ENCODE measurements at places on chromosomes 12 and 14.

GRCh38 chr14:52303236-52303635, 10.9 kb upstream of the PTGER2 start:
- no peak for DNase-seq

DNA sequence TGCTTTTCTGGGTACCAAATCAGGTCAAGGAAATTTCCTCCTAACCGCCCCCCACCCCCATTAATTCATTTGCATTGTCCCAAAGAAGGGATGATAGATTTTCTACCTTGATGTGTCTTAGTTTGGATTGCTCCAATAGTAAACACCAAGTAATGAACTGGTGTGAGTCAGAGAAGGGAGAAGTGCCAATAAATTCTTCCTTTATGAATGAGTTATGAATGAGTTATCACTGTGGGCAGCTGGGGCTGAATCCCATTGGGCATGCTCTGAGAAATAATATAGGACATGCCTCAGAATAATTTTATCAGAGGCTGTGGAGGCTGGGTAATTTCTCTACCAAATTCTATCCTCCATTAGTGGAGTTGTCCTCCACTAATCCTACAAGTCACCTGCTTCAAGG, 277.9 kb upstream of the FLRT2 start:
- DNase-seq = no peak

- DNase-seq = peak; percentile 7
Measured at GRCh38 chr12:11718768-11719253, 69.3 kb downstream of the ETV6 start.

DNA sequence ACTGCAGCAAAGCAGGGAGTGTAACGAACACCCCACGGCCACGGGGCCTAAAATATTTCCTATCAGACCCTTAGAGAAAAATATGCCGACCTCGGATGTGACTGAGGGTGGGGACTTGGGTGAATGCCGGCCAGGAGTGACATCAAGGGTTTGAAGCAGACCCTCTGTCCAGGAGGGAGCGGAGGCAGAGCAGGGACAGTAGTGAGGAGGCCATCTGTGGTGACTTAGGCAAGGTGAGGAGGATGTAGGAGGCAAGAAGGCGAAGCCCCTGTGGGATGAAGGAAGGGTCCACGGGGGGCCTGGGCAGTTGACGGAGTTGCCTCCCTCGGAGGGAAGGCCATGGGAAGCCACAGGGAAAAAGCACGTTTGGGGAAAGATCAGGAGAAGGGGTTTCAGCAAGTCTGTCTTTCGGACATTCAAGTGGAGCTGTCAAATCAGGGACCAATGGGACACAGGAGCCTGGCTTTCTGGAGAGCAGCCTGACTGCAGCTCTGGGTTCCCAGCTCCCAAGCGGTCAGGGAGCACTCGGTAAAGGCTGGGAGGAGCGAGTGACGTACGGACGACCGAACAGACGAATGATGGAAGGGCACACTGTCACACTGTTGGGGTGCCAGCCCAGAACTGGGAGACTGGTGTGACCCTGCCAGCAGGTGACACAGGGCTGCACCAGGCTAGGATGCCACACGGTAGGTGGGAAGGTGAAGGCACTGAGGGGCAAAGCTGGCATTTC, 74.3 kb downstream of the MOK start:
- DNase-seq = no peak

DNA sequence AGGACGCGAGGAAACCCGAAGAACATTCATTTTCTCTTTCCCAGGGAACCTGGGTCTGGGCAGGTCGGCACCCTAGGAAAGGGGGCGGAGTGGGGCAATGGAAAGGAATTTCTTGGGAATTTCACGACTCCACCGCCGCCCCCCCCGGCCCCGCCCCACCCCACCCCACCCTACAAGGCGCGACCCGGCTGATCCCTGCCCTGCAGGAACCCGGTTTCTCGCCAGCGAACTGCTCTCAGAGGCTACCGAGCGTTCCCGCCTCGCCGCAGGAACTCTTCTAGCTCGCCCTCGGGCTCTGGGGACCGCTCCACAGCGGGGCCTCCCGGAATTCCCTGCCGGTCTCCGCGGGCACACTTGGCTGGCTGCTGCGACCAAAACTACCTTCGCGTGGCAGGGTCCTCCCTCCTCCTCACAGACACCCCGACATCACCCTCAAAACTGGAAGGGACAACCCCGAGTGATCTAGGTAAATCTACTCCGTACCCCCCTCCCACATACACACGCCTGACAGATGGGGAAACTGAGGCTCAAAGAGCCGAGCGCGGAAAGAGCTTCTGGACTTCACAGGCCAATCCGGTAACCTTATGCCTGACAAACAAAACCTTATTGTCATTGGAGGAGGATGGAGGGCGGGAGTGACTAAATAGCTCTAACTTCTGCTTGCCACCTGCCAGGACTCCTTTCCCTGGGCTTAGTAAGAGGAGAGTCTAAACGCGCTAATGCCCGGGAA, 785 bp upstream of the ACTN1 start:
- no peak for DNase-seq

- DNase-seq = no peak
Measured at GRCh38 chr12:92602930-92603623, 99.7 kb upstream of the PLEKHG7 start.

DNA sequence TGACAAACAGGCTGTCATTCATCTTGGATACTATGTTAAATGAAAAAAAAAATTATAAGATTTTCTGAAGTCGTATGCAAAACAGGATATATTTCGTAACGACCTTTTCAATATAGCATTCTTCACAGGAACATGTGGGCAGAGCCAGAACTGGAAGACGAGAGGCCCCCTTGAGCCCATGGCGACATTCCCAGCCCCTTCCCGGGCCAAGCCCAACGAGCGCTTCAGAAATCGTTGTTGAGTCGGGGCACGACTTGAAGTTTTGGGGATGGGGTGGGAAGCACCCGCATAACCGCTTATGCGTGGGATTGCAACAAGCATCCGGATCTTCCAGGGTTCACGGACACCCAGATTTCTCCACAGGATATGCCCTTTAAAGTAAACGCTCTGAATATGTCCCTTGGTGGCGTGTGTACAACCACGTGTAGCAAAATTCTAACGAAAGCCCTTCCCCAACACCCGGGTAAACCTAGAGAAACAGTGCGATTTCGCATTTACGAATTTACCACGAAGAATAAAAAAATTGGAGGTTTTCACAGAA, 736 bp downstream of the C14orf39 start:
- DNase-seq = no peak

DNA sequence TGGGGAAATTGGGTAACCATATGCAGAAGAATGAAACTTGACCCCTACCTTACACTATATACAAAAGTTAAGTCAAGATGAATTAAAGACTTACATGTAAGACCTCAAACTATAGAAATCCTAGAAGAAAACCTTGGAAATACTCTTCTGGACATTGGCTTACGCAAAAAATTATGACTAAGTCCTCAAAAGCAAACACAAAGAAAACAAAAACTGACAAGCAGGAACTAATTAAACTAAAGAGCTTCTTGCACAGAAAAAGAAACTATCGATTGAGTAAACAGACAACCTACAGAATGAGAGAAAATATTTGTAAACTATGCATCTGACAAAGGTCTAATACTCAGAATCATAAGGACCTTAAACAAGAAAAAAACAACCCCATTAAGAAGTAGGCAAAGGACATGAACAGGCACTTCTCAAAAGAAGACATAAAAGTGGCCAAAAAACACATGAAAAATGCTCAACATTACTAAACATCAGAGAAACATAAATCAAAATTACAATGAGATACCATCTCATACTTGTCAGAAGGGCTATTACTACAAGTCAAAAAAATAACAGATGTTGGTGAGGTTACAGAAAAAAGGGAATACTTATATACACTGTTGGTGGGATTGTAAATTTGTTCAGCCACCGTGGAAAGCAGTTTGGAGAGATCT, 37.0 kb upstream of the CFAP54 start:
- no peak for DNase-seq

GRCh38 chr12:105906561-105906960, 232.2 kb downstream of the NUAK1 start:
- DNase-seq = no peak

- DNase-seq = no peak
Measured at GRCh38 chr12:111069886-111070285, 149.5 kb upstream of the MYL2 start.

- DNase-seq = no peak
Measured at GRCh38 chr14:97248973-97249372, 451.8 kb downstream of the VRK1 start.

- no peak for DNase-seq
Measured at GRCh38 chr12:93144109-93144508, 215.0 kb upstream of the EEA1 start.

GRCh38 chr14:73814153-73814552, 37.5 kb upstream of the PTGR2 start:
- no peak for DNase-seq

GRCh38 chr14:49427117-49427516, 159.1 kb downstream of the RPS29 start:
- DNase-seq = no peak

DNA sequence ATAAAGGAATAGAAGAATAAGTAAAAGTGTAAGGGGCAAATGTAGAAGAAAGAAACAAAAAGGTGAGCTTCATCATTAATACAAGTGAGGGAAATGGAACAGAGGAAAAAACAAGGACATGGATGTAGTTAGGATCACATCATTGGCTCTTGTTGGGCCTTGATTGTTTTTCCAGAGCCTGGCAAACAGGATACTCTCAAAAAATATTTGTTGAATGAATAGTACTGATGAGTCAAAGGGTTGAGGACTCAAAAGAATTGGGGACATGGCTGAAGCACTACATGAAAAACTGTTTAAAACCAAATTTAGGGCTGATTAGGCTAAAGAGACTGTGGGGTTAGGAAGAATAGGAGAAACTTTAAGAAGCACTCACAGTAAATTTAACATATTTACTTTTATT, 11.4 kb upstream of the SRP54 start:
- DNase-seq = no peak

Data from hippocampal formation (tissue), 2 donors.